ENCODE measurements at places on chromosomes 1 and 21. TPM values are rescaled to one million over a fixed set of nuclear protein-coding genes. Genes with fewer than 3 reads are reported as not detected.

The PSRC1 gene
- 13.3 TPM for total RNA-seq

The RAB25 gene
- not detected for total RNA-seq

The AKR7A3 gene
- 1.6 TPM for total RNA-seq

The ETNK2 gene
- total RNA-seq: not detected

The THEM5 gene
- total RNA-seq: not detected

The ANGPTL1 gene
- not detected for total RNA-seq

The PRUNE1 gene
- total RNA-seq: 17.7 TPM

The PCP4 gene
- not detected for total RNA-seq

The MTARC1 gene
- total RNA-seq: not detected

The CCDC190 gene
- total RNA-seq: not detected

The SLC45A1 gene
- total RNA-seq: 0.20 TPM
